ENCODE measurements at places on chromosomes 16 and 17.

- DNase-seq: no peak
Observed at GRCh38 chr17:42304187-42305030, 16.1 kb downstream of the STAT5A start.

GRCh38 chr16:22693638-22694340 is 120.2 kb upstream of the HS3ST2 start:
- DNase-seq: no peak

DNA sequence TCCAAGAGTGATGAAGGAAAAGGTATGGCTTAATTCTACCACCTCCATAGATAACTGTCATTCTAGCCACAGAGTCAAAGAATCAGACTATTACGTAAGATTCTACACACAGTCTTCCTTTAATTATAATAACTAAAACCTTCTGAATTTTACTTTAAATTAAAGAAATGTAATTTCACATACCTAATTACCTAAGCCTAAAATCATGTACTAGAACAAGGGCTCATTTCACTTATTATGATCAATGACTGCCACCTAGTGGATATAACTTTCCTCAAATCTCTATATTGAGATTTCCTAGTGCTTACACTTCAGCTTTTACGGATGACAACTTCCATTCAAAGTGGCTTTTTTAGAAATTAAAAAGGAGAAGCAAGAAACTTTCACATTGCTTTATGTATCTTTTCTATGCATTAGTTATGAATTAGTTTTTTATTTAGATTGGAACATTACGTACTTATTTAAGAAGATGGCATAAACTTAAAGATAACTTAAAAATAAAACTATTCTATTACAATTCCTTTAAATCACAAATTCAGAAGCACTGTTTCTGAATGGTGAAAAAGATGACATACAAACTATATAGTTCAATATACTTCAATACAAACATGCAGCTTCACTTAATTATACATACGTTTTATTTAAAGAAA is 18.2 kb upstream of the ABCA10 start:
- DNase-seq: peak; percentile 2

GRCh38 chr17:77884019-77884418 is 74.5 kb upstream of the TNRC6C start:
- no peak for DNase-seq

- no peak for DNase-seq
Observed at GRCh38 chr17:63714550-63715277, 14.8 kb upstream of the LIMD2 start.

GRCh38 chr16:22787466-22788192 is 26.3 kb upstream of the HS3ST2 start:
- DNase-seq: no peak

- no peak for DNase-seq
Observed at GRCh38 chr17:58576679-58577367, 62.4 kb upstream of the MTMR4 start.

- no peak for DNase-seq
Observed at GRCh38 chr17:57609125-57609877, 135.8 kb downstream of the CCDC182 start.

DNA sequence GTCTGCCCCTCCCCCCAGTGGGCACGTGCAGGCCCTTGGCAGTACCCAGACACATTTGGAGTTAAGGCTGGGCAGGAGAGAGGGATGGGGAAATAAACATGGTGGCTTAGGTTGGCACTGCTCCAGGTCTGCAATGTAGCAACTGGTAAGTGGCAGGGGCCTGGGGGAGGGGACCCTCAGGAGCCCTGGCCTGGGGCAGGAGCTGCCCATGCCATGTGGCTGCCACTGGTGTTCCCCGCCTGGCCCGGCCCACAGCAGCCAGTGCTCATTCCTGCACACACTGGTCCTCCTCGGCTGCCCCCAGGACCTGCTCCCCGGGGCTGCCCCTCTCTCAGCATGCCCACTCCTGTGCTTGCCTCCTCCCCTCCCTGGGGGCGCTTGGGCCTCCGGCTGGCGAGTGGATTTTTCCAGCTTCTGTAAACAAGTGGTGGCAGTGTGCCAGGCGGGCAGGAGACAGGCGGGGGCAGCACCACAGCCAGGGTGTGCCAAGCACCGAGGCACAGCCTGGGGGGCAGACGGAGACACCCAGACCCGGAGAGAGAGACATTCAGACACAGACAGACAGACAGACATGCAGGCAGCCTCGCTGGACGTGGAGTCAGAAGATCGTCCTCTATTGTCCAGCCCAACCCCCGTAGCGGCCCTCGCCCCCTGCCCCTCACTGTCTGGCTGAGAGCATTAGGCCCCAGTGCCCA is 9.4 kb downstream of the THRA start:
- no peak for DNase-seq

- DNase-seq: peak; percentile 57
Observed at GRCh38 chr17:32127158-32127897, 15.0 kb upstream of the RHOT1 start.

- DNase-seq: no peak
Observed at GRCh38 chr16:69319826-69320739, 8.9 kb downstream of the VPS4A start.

GRCh38 chr17:83057793-83058265 is 21.6 kb upstream of the METRNL start:
- DNase-seq: no peak

GRCh38 chr17:58121925-58122324 is 26.3 kb upstream of the OR4D1 start:
- no peak for DNase-seq

GRCh38 chr16:82301146-82301755 is 131.2 kb upstream of the MPHOSPH6 start:
- DNase-seq: no peak

GRCh38 chr17:4950075-4950745 is 709 bp upstream of the ENO3 start:
- no peak for DNase-seq

DNA sequence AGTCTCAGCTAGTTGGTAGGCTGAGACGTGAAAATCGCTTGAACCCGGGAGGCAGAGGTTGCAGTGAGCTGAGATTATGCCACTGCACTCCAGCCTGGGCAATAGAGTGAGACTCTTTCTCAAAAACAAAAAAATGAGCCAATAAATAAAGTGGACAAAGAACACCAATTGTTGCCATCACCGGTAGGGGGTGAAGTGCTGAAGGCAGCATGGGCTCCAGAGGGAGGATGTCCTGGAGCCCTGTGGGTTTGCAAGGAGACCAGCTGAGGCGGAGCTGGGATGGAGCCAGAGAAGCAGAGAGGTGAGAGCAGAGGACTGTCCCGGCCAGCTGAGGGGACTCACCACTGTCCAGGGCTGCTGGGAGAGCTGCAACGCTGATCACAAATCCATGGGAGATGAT is 13.8 kb downstream of the CHST6 start:
- no peak for DNase-seq

Measured in GM19239 (cell line).